Epithelial cell of proximal tubule (primary cell): ENCODE measurements at places on chromosomes 3 and 15. TPM values are rescaled to one million over a fixed set of nuclear protein-coding genes. Genes with fewer than 3 reads are reported as not detected.

CMC1 gene
- 17.0 and 28.5 TPM in 2 replicates for total RNA-seq

TRIM59 gene
- total RNA-seq: 33.0 and 49.8 TPM in 2 replicates

BOC gene
- total RNA-seq: 1.0 and 3.5 TPM in 2 replicates

CELSR3 gene
- total RNA-seq: 0.87 and 2.5 TPM in 2 replicates

PLSCR5 gene
- not detected in 2 replicates for total RNA-seq

TAGLN3 gene
- total RNA-seq: 5.7 and 10.0 TPM in 2 replicates

PRTG gene
- total RNA-seq: 4.4 and 10.1 TPM in 2 replicates

PIF1 gene
- total RNA-seq: 23.3 and 27.6 TPM in 2 replicates

DNA sequence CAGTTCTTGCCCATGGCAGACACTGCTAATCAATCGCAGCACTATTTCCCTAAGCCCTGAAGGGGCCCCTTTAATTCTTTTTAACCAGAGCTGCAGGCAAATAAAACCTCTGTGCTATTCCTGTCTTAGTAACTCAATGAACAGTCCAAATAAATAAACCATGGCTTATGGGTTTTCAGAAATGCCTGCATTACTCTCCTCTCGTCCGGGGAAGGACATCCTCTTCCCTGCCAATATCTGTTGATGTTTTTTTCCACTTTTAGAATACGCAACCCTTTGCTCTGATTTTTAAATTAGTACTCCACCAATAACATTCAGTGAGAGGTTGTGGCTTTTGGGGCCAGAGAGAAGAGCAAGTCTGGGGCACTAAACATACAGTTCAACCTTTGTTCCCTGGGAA, 35.2 kb upstream of the PRICKLE2 start:
- no peak for DNase-seq

- no peak for DNase-seq
These were observed 76.8 kb upstream of the C15orf61 start for GRCh38 chr15:67444100-67444499.

DNA sequence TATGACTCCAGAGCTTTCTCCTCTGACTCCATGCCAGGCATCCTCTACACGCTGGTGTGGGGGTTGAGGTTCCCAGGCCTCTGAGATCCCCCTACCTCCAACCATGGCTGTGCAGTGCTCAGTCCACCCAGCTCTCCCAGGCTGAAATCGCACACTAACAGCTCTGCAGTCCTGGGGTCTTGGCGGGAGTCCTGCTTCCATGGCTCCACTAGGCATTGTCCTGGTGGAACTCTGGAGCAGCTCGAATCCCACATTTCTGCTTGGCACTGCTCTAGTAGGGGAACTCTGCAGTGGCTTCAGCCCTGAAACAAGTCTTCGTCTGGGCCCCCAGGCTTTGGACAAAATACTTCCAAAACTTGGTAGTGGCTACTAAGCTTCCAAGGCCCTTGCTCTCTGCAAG, 50.7 kb downstream of the ROPN1B start:
- no peak for DNase-seq

DNA sequence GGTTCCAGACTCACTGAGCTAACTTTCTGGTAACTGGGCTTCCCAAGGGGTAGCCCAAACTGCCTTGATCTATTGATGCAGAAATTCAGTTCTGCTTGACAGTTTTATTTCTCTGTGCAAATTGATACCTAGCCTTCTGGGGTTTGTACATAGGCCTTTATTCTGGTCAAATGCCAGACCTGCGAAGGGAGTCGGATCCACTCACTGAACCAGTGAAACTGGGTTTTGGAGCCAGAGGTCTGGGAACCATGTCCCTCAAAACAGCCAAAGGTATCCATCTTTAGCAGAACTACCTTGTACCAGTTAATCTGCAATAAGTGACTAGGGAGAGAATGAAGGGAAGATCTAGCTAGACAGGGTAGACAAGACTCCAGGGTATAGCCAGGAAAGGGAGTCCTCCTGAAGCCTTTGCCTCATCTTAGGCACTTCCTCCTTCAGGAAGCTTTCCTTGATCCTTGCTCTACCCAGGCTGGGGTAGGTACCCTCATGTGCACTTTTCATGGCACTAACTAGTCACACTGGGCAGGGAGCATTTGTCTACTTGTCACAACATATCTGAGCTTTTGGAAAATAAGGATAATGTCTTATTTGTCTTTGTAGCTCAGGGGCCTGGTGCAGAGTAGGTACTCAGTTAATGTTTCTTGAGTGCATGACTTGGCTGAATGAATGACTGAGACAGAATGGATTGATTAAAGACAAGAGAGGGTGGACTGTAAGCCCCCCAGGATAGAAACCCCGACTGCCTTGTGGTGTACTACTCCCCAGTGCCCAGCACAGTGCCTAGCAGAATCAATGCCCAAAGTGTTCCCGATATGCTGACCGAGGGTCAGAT, 1.4 kb upstream of the SNX33 start:
- DNase-seq: no peak

DNA sequence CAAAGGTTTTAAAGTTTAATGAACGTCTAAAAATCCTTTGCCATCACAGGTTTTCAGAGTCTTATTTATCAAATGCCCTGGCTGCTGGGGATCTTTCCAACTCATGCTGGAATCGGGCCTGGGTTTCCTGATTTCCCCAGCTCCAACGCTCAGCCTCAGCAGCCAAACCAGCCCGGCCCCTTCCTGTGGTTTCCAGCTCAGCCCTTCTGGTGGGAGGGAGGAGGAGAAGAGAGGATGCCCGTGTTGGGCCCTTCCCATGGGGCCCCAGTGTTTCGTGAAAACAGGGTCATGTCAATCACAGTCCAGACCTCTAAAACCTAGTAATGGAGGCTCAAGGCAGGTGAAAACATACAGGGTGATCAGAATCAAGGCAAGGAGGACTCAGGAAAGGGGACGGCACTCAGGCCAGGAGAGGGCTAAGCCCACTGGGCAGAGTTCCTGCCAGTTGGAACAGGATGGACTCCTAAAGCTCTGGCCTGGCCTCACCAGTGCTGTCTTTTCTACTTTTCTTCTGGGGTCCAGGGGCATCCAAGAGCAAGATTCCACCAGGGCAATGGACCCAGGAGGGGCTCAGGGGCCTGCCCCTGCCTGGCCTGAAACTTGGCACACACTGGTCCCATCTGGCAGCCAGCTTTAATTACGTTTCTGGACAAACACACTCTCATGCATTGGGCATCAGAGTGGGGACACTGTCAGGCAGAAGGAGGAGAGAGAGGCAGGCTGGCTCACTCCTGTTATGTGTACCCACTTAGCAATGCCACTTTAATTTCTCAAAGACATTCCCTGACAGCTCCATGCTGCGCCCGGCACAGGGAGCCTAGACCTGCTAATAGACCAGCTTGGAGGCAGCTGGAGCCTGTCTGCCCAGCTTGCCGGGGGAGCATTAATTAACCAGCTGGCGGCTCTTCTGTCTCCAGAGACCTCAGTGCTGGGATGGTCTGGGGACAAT, 194.6 kb downstream of the FAM43A start:
- no peak for DNase-seq

GRCh38 chr15:58361273-58361759, 70.5 kb upstream of the LIPC start:
- DNase-seq: no peak

DNA sequence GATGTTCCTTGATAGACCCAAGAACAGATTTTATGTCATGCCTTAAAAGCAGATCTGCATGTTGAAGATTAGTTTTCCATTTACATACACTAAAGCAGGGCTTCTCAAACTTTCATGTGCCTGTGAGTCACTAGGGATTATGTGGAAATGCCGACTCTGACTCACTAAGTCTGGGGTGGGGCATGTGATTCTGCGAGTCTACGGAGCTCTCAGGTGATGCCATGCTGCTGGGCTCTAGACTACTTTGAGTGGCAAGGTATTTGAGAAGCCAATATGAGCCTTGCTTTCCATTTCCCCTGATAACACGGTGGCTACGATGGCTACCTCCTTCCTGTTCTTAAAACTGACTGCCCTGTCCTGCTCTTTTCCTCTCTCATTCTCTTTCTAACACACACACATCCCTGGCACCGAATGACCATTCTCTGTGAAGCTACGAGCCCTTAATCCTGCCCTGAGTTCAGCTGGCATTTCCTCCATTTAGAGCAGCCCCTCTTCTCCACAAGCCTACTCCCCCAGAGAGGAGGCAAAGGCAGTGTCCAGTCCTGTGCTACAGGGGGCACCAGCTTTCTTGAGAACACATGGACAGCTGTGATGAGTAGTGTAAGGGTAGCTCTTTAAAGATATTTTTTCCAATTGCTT, 39.7 kb upstream of the PYGO1 start:
- DNase-seq: peak; percentile 91

DNA sequence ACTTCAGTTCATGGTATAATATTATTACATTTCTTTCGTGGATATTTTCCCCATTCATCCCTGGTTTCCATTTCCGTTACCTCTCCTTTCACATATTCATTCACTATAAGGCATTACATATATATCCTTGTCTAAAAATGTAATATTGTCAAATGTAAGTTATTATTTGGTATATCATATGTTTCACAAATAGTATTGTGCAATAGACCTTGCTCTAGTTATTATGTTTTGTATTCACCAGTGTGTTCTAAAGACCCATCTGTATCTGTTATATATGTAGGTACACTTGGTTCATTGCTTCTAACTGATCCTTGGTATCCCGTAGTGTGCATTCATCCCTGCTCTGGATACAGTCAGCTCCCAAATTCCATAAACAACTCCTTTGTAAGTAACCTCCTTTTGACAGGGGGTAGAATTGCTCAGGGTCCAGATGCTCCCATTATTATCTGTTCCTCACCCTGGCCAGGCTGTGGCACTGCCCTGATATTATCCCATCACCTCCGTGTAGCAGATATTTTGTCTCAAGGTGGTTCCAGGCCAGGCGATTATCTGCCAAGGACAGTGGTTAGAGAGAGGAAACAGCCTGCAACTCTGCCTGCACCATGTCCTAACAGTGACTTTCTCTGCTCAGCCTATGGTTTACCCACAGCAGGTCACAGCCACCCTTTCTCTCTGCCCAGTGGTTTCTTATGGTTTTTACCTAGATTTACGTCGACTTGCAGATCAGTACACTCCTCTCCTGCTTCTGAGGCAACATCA, 29.2 kb downstream of the PAQR9 start:
- DNase-seq: no peak

DNA sequence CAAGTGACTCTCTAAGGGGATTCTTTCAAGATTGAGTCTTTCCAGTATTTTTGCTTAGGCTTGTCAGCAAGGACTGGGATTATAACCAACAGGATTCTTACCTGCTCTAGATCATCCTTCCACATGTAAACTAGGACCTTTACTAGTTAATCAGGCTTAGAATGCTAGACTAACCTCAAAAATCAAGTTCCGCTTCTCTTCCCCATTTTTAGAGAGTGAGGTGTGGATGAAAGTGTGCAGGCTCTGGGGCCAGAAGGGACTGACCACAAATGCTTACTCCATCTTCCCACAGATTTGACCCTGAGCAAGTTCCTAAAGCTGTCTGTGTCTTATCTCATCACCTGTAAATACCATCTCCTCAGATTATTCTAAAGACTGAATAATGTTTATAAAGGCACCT, 89.5 kb upstream of the IL12A start:
- DNase-seq: no peak

DNA sequence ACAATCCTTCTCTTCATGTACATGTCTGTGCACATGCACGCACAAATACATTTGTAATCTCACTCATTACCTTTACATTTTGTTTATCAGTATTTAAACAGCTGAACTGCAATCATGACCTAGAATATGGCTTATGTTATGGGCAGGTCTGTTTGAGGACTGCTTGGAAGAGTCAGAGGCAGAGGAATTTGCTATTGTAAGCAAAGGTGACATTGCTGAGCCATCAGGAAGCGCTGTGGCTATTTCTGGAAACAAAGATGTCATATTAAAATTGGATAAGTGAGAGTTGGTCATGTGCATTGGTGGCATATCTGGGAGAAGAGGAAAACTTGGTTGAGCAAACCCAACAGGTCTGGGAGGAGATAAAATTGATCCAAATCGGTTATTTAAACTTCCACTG, 41.6 kb downstream of the USF3 start:
- DNase-seq: no peak

DNA sequence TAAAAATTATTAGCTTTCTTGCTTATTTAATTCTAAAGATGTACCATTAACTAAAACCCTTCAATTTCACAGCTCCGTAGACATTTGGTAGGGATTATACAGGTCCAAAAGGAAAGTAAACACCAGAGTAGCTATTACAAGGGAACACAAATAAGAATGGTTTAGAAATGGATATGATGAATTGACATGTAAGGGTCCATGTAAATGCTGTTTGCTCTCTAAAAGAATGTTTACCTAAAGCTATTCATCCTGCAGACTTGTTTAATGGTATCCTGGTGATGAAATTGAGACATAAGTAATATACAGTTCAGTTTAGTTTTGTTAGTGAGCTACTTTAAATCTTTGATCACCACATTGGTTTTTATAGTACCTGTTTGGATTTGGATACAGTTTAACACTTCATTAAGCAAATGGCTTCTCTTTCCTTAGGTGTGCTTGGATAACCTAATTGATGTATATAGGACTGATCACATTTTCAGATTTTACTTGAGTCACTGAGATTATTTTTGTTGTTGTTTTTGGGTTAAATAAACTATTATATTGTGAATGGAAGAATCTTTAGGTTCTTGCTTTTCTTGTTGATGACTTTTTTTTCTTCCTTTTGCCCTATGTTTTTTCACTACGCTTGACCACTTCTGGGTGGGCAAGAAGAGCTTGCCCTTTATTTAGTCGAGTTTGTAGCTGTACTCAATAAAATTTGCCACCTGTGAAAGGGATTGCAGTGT, 115.4 kb downstream of the TCF12 start:
- DNase-seq: no peak

DNA sequence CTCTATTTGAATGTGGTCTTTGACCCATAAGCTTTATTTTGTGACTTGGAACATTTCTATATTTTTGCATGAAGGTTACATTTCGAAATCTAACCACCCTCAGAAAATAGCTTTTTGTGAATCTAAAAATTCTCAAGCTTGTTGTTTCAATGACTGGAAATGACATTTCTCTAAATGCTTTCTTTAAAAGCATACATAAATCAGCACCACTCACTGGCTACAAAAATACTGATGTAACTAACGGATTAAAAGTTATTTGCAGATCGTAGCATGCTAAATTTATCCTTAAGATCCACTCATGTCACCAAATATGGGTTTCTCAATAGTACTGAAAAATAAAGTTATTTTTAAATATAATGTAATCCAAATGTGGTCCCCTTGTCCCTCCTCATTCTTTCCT, 55.2 kb upstream of the ACAN start:
- no peak for DNase-seq

GRCh38 chr15:69532066-69532465, 79.4 kb downstream of the RPLP1 start:
- DNase-seq: no peak

DNA sequence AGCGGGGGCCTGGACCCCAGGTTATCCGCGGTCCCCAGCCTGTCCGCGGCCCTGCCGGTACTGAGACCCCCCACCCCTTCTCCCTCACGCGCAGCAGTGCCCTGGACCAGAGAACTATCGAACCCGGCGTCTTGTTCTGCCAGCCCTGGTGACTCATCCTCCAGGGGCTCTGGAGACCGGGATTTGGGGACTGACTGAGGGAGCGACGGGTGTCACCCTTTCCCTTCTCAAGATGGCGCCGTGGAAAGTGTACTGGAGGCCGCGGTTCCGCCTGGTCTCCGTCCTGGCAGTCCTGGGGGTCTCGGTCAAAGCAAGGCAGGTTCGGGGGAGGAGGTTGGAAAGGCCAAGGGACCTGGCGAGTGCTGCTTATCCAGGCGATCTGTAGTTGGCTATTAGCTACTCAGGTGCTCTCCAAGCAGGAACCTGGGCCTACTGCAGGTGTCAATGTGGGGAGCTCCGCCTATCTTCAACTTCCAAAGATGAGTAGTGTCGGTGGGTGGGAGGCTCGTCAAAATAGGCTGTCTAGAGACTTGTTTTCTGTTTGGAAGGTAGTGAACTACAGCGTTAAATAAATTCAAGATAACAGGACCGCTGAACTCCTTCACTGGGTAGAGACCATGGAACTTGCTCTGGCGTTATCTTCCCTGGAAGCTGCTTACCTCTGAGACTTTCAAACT, 790 bp downstream of the RAB5A start:
- DNase-seq: no peak
